Stimulated activated CD4-positive, alpha-beta T cell treated with anti-CD3 and anti-CD28 coated beads, TNF-alpha, amount 100 ng/mL, for 24 hours (primary cell): ENCODE measurements at places on chromosomes 12 and 14.

- DNase-seq: no peak
These were observed 1.6 kb upstream of the PRPH start for GRCh38 chr12:49293056-49293956.

- no peak for DNase-seq
These were observed 94.9 kb downstream of the DUSP16 start for GRCh38 chr12:12467688-12468261.

- DNase-seq: peak; percentile 57
These were observed at the start of gene RASAL1 for GRCh38 chr12:113135178-113136127. TSS of gene RASAL1 (minus strand) at chr12:113135761. CDS start at chr12:113135462, 299 bp downstream.

- DNase-seq: no peak
These were observed 235.1 kb upstream of the PWP1 start for GRCh38 chr12:107450541-107450940.

DNA sequence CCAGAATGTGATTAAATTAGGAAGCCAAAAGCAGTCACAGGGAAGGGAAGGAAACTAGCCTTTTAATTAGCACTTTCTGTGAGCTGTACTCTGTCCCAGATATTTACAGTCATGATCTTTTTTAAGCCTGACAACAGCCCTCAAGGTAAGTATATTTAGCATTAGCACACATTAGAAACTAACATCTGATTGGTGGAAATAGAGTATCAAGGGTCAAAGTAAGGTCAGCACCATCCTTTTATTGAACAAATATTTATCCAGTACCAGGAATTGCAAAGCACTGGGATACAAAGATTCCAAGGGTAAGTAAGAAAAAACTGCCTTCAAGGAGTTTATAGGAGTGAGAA lies 28.2 kb downstream of the RPGRIP1 start:
- no peak for DNase-seq

DNA sequence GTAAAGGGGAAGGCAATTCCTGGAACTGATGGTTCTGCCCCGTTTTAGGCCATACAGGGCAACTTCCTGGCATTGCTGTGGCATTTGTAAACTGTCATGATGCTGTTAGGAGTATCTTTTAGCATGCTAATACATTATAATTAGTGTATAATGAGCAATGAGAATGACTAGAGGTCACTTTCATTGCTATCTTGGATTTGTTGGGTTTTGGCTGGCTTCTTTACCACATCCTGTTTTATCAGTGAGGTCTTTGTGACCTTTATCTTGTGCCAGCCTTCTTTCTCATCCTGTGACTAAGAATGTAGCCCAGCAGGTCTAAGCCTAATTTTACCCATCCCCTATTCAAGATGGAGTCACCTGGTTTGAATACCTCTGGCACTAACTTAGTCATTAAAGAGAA lies 51.2 kb downstream of the TESPA1 start:
- DNase-seq: no peak

GRCh38 chr14:30440961-30441360 lies 118.0 kb upstream of the G2E3 start:
- no peak for DNase-seq

GRCh38 chr14:23577710-23578392 lies 739 bp downstream of the JPH4 start:
- DNase-seq: no peak

- no peak for DNase-seq
These were observed 118.2 kb downstream of the ZFP36L1 start for GRCh38 chr14:68674538-68675232.

GRCh38 chr12:87704374-87704773 lies 324.8 kb downstream of the C12orf50 start:
- no peak for DNase-seq

- DNase-seq: no peak
These were observed 843 bp upstream of the NUAK1 start for GRCh38 chr12:106139422-106140171.

DNA sequence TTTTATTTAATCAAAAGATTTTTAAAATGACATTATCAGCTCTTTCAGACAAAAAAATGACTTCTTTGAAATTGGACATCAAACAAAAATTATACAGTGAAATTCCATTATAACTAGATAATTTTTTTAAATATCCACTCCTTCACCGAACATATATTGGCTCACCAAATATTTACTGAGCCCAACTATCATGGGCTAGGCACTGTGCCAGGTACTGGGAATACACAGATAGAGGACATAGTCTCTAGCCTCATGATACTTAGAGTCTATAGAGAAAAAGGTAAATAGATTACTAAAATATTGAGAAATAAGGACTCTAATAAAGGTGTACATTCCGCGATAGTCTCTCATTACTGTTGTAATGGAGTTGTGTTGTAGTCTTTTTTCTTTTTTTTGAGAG lies 219.9 kb downstream of the SEC23A start:
- DNase-seq: no peak

DNA sequence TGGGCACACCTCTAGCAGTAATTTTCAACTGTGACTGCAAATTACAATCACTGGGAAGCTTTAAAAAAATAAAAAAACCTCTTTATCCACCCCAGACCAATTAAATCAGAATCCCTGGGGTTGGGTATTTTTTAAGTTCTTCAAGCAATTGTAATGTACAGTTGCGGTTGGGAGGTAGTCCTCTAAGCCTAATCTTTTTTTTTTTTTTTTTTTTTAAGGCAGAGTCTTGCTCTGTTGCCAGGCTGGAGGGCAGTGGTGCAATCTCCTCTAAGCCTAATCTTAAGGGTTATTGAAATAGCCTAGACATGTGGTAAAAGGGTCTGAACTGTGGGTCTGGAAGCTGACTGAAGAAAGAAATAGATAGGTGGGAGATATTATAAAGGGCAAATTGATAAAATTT lies 230.5 kb downstream of the AKAP6 start:
- DNase-seq: no peak

DNA sequence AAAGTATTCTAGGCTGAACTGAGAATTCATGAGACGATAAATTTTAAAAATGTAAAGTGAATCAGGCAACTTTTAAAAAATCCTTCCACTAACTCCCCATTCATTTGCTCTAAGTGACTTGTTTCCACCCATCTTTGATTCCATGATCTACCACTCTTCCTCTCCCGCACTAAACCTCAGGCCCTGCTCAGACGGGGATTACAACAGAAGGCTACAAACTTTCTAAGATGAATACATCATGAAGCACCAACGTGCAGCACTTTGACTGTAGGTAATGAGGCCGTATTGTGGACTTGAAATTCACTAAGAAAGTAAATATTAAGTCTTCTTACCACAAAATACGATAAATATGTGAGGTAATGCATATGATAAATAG lies 30.0 kb downstream of the TMEM132D start:
- no peak for DNase-seq

GRCh38 chr12:112331886-112332285 lies 50.3 kb downstream of the HECTD4 start:
- DNase-seq: no peak

DNA sequence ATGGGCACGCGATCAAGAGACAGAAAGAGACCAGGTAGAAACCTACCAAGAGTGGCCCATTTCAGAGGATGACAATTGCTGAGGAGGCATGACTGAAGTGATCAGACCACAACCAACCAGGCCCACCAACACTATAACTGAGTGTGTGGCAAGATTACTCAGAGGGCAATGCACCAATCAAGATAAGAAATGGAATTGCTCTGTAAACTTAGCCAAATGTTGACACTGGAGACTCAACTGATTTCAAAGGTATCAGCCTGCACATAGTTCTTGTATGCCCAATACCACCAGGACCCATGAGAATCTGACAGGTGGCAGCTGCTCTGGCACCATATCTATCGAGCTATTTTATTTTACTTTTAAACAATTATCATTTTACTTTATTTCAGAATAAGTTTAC lies 128.9 kb downstream of the FOXN3 start:
- no peak for DNase-seq

DNA sequence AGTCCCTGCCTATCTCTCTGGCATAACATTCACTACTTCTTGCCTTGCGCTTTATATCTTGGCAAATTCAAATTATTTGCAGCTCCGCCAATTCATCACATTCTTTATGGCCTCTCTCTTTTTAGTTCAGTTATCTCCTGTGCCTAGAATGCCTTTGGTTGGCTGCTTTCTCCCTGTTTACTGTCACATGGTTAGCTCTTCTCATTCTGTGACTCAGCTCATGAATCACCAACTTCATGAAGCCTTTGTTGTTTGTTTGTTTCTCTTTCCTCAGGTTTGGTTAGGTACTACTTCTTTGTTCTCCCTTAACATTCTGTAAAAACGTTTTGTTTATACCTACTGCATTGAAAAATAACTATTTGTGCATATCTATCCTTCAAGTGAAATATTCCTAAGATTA lies 376.5 kb upstream of the GARIN6 start:
- no peak for DNase-seq

DNA sequence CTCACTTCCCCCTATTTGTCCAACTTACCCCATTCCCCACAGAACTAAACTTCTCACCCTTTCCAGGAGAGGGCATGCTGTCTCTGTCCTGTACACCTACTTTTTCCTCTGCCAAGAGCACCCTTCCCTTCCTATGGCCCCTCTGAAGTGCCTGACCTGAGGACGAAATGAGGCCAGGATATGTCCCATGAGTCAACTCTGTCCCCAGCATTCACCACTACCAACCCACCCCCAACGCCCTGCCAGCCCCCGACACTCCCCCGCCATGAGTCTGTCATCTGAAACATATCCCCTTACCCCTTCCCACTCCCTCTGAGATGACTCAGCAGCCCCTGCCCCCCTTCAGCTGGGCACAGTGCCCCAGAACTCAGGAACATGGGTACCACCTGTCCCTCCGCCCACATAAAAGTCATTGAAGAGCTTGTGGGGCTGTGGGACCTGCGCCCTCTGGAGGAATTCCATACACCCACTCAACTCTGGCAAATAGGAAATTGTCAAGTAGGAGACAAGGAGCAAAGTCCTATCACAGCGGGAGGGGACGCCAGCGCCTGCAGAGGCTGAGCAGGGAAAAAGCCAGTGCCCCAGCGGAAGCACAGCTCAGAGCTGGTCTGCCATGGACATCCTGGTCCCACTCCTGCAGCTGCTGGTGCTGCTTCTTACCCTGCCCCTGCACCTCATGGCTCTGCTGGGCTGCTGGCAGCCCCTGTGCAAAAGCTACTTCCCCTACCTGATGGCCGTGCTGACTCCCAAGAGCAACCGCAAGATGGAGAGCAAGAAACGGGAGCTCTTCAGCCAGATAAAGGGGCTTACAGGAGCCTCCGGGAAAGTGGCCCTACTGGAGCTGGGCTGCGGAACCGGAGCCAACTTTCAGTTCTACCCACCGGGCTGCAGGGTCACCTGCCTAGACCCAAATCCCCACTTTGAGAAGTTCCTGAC lies 26.3 kb downstream of the ITGA7 start:
- no peak for DNase-seq

- no peak for DNase-seq
These were observed 40.6 kb downstream of the MOK start for GRCh38 chr14:102264355-102264754.

- DNase-seq: no peak
These were observed 39.9 kb downstream of the DNAI7 start for GRCh38 chr12:25155022-25155576.

GRCh38 chr12:45349916-45350315 lies 134.0 kb downstream of the ANO6 start:
- DNase-seq: no peak

GRCh38 chr12:131218923-131219669 lies 265.4 kb downstream of the ADGRD1 start:
- no peak for DNase-seq

GRCh38 chr12:65510584-65511050 lies 232.1 kb downstream of the MSRB3 start:
- DNase-seq: no peak

GRCh38 chr14:105496831-105497591 lies 6.0 kb downstream of the TEDC1 start:
- no peak for DNase-seq

- DNase-seq: no peak
These were observed 8.1 kb upstream of the CMAS start for GRCh38 chr12:22037947-22038346.

- DNase-seq: no peak
These were observed 11.8 kb upstream of the WSCD2 start for GRCh38 chr12:108117163-108117849.

DNA sequence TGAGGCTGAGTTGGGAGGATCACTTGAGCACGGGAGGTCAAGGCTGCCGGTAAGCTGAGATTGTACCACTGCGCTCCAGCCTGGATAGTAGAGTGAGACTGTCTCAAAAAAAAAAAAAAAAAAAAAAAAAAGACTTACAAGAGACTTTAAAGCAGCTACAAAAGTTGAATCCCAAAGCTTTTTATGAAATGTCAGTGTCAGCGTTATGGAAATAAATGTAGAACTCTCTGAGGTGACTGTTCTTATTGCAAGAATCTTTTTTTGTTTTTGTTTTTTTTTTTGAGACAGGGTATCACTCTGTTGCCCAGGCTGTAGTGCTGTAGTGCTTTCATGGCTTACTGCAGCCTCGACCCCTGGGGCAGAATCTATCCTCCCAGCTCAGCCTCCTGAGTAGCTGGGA lies 17.2 kb downstream of the FUT8 start:
- no peak for DNase-seq

GRCh38 chr14:67409461-67409860 lies 2.5 kb downstream of the PLEK2 start:
- DNase-seq: no peak

DNA sequence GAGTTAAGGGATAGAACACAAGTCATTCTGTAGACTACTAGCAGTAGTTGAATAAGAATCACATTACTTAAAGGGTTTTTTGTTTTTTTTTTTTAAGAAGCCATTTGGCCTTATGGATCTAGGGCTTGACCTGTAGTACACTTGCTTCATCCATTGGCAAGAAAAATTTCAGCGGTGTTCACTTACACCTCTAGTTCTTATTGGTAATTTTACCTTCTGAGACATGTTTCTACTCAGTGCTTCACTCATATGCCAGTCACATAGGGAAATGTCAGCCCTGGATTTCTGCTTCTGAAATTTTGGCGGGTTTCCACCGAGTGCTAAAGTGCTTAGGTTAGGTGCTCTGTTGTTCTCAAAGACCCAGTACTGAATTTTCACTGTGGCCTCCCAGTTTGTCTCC lies 72.9 kb downstream of the FRMD6 start:
- no peak for DNase-seq

GRCh38 chr12:31479516-31480210 lies 111.3 kb downstream of the DENND5B start:
- no peak for DNase-seq

GRCh38 chr12:63826006-63826585 lies 18.4 kb upstream of the SRGAP1 start:
- DNase-seq: no peak

- DNase-seq: no peak
These were observed 12.2 kb downstream of the UBR7 start for GRCh38 chr14:93219103-93219726.

DNA sequence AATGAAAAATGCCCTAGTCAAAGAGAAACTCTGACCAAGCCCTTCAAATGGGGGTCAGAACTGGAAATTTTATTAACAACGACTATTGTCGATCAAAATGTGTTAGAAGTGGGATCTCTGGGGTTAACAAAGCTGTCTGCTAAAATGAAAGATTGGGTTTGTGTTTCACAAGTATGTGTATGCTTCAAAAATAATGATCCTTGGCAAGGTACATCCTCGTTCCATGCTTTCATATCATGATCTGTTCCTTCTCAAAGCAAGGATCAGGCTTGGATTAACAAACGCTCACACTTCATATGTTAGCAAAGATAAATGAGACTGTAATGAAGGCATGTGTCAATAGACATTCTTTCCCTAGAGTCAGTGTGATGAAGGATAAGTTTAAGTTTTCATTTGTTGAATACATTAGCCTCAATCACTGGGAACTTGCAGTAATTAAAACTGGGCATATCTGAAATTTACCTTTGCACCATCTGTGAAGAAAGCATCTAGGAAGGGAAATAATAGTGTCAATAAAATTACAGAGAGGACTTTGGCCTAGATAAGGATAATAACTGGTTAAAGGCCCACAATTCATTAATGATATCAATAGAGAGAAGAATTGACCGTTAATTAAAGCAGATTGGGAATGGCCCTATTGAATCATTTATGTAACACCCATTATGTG lies 91.8 kb downstream of the RIN3 start:
- no peak for DNase-seq
